ENCODE measurements at places on chromosomes 7 and 10. TPM values are rescaled to one million over a fixed set of nuclear protein-coding genes. Genes with fewer than 3 reads are reported as not detected.

The PAX4 gene
- polyA plus RNA-seq: not detected

The KIF20B gene
- polyA plus RNA-seq: 8.0 TPM

The PSD gene
- polyA plus RNA-seq: 2.7 TPM

The TRIM73 gene
- 1.5 TPM for polyA plus RNA-seq

The HBP1 gene
- 98.2 TPM for polyA plus RNA-seq

The ADRA2A gene
- polyA plus RNA-seq: not detected

The GPR15LG gene
- not detected for polyA plus RNA-seq

The PCDH15 gene
- not detected for polyA plus RNA-seq

The EXOC6 gene
- 4.3 TPM for polyA plus RNA-seq

The ZNF488 gene
- polyA plus RNA-seq: not detected

The MYO1G gene
- 168 TPM for polyA plus RNA-seq

Data from CD4-positive, alpha-beta memory T cell (primary cell).